ENCODE measurements at places on chromosomes 13 and 19. TPM values are rescaled to one million over a fixed set of nuclear protein-coding genes. Genes with fewer than 3 reads are reported as not detected.
A peak's percentile ranks its signal among the peaks of the same experiment; 100 is the strongest.

- DNase-seq = no peak
These were observed 233.8 kb upstream of the PRR20A start for GRCh38 chr13:56906909-56907308.

DNA sequence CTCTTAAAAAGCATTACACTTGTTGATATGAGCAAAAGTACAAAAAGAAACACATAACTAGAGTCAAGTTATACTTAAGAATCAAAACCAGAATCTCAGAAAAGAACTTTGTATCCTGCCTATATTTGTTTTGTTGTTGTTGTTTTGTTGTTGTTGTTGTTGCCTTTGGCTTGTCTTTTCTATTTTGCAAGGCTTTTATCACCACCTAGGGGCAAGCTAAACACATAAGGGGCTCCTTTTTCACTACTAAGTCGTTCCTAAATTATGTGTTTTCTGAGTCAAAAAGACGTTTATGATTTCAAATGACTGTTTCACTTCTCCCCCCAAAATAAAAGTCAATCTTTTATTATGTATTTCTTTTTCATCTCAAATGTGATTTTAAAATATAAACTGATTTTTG is 250.2 kb downstream of the RBM26 start:
- DNase-seq = no peak

- no peak for DNase-seq
These were observed 353.4 kb downstream of the OLFM4 start for GRCh38 chr13:53382008-53382407.

DNA sequence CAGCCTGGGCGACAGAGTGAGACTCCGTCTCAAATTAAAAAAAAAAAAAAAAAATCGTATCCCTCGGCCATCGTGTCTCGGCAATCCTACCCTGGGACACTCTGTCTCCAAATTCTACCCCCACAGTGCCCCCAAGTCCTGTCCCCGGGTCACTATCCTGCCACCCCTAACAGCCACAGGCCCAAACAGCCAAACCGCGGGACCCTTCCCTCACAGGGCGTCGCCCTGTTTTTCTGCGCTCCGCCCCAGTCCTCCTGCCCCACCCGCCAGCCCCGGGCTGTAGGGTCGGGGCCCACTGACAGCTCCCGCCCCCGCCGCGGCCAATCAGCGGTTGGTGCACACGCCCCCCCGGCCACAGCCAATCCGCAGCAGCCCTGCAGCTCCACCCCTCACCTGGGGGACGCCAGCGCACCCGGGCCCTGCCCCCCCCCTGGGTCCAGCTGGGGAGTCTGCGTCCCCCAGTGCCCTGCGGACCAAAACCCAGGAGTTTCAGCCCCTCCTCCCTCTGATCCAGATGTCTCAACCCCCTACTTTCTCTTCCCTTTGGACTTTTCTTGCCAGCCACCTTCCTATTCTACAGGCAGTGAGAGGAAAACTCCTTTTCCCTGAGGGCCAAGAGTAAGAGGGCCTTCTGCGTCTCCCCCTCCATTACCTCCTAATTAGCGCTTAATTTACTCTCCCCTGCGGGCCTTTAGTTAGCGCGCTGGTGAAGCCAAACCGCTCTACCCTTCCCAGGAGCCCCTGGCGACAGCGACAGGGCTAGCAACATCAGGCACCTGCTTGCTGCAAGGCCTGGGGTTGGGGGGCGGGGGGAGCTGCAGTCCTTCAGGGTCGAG is 1.5 kb upstream of the BCAT2 start:
- DNase-seq = no peak

- DNase-seq = no peak
These were observed 8.1 kb downstream of the VSTM2B start for GRCh38 chr19:29533578-29534544.

GRCh38 chr19:47697863-47698609 is 15.2 kb upstream of the EHD2 start:
- DNase-seq = peak; percentile 88

- no peak for DNase-seq
These were observed 19.2 kb downstream of the ATCAY start for GRCh38 chr19:3899531-3900294.

DNA sequence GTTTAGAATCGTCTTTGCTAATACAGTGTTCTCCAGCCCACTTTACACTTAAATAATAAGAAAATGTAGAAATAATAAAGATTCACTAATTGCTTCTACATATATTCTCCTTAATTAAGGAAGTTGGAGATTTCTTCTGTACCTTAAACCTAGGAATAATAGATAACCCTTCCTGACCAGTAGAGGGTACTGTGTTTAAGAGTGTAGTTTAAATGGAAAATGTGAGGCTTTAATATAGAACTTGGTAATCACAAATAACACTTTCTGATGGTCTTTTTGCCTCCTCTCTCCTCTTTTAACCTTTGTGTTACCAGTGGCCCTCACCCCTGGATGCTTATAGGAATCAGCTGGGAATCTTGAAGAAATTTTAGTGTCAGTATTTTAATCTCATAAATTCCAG is 20.7 kb downstream of the POMP start:
- no peak for DNase-seq

GRCh38 chr13:71864094-71864985 is 2.7 kb downstream of the DACH1 start:
- DNase-seq = no peak

GRCh38 chr13:30796132-30796572 is 60.8 kb downstream of the ALOX5AP start:
- peak; percentile 93 for DNase-seq

- DNase-seq = no peak
These were observed 389.2 kb downstream of the ITGBL1 start for GRCh38 chr13:101841698-101842097.

- DNase-seq = no peak
These were observed 29.5 kb downstream of the TMEM255B start for GRCh38 chr13:113788413-113789135.

DNA sequence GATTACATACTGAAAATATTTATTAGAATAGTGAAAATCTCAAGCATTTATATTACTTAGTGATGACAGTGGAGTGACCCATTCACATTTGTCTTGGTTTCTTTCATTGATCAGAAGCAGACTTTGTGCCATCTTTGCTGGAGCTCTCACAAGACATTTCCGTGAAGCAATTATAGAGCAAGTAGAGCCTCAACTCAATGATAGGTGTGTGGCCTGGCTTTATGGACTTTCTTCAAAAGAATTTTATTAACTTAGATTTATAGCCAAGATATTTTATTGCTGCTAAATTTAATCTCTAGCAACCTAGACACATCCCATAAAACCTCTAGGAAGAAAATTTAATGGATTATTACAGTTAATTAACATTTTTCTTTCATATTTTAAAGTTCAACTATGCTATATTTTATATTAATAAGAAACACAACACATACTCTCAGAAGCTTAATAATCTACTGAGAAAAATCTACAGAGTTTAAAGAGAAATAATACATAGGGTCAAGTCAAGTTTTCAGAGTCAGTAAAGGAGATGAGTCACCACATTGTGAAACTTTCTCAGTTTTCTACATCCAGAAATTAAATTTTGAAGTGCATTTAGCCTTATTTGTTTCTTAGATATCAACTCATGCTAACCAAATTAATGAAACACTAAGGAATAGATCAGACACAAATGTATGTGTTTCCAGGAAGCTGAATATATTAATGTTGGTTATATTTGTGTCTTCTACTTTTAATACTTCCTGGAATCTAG is 160.5 kb downstream of the LACC1 start:
- no peak for DNase-seq

GRCh38 chr19:1826557-1827521 is 14.8 kb upstream of the ATP8B3 start:
- DNase-seq = no peak

- no peak for DNase-seq
These were observed 116.7 kb downstream of the FREM2 start for GRCh38 chr13:38803531-38803930.

DNA sequence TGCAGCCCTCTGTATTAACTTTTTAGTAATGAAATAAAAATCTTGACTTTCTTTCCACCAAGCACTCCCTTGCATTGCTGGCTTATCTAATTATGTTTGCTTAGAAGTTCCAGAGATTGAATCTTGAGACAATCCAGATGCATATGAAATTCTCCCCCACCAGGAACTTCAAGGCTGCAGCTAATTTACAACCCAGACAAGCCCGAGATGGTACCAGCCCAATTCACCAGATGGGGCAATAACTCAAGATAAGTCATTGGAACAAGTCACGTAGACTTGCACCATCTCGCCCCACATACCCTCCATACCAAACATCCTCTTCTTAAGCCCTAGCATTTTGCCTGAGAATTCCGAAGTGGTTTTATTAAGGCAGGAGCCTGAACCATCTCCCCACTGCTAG is 29.0 kb downstream of the UTP14C start:
- DNase-seq = no peak

- DNase-seq = no peak
These were observed 25.7 kb upstream of the IGFL4 start for GRCh38 chr19:46066471-46066870.

GRCh38 chr13:91557328-91558090 is 159.1 kb downstream of the GPC5 start:
- DNase-seq = peak; percentile 3

DNA sequence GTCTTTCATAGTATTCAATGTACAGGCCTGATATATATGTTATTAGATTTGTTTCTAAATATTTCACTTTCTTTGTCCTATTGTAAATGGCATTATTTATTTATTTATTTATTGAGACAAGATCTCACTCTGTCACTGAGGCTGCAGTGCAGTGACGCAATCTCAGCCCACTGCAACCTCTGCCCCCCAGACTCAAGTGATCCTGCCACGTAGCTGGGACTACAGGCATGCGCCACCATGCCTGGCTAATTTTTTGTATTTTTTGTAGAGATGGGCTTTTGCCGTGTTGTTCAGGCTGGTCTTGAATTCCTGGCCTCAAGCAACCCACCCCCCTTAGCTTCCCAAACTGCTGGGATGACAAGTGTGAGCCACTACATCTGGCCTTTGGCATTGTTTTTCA is 5.4 kb upstream of the GAS6 start:
- DNase-seq = no peak

DNA sequence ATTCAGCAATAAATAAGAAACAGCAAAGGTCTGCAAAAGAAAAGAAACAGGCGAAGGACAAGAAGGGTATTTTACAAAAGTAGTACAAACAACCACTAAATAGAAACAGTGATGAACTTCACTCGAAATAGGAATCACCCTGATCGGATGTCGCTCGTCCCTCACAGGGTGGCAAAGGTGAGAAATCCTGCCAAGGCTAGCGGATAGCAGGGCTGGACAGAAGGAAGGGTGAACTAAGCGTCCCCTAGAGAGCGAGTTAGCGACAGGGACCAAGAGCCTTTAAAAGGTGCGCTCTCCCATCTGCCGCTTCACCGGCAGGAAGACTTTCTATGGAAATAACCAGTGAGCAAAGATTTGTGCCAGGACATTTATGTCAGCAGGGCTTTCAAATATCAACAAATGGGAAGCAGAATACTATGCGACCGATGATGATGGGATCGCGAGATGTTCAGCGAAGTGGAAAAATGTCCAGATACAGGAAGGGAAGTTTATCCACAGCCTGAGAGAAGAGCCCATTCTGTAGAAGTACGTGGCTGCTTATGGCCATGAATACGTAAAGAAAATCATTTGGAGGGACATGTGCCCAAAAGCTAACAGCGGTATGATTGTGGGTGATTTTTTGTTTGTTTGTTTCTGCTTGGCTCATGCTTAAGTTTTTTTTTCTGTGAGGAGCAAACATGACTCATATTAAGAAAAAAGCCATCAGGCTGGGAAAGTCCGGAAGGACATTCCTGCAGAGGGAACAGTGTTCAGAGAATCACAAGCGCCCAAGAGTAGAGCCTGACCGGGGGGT is 18.9 kb downstream of the ELAVL1 start:
- peak; percentile 55 for DNase-seq

DNA sequence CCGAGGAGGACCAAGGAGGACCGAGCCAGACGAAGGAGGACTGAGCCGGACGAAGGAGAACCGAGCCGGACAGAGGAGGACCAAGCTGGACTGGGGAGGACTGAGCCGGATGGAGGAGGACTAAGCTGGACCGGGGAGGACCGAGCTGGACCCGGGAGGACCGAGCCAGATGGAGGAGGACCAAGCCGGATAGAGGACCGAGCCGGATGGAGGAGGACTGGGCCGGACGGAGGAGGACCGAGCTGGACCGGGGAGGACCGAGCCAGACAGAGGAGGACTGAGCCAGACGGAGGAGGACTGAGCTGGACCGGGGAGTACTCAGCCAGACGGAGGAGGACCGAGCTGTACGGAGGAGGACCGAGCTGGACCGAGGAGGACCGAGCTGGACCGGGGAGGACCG is 3.2 kb downstream of the PIP5K1C start:
- no peak for DNase-seq

GRCh38 chr13:78686461-78686860 is 27.5 kb upstream of the OBI1 start:
- DNase-seq = no peak

DNA sequence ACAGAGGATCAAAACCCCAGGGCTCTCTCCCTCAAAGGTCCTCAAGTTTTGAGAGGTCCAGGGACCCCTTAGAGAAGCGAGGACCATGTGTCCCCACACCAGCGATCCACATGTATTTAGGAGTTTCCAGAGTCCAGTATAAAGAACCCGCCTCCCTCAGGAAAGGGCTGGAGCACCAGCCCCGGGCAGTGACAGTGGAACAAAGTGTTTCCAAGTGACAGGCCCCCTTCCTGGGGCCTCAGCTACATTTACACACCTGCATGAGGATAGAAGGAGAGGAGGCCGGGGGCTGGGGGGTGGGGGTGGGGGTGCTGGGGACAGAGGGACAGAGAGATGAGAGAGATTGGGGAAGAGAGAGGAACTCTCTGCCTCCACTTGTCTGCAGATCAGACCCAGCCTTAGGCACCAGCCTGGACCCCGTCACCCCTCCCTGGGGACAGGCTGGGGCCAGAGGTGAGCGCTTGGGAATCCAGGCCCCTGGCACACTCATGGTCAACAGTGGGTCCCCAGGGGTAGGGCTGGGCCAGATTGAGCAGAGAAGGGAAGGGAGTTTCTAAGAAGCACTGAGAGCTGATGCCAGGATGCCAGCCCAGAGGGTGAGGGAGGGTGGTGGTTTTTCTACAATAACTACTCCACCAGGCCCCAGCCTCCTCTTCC is 802 bp downstream of the BCAM start:
- no peak for DNase-seq

DNA sequence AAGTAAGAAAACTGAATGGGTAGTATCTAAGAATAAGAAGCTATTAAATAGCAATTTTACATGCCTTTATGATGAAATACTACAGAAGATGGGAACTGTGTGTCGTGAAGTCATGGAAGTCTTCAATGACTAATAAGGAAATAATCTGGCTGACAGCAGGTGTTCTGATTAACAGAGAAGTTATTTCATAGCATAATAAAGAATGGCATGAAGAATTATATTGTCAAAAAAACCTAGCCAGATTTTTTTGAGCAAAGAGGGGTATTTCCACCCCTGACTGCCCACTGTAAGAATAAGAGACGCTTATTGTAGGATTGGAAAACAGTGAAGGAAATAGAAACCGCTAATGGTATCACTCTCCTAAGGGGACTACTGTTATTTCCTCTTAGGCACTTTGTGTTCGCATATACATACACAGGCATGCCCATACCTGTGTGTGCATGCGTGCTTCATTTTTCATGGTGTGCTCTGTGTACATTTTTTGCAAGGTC is 318.8 kb downstream of the SHISA2 start:
- peak; percentile 89 for DNase-seq

Gene RFXAP
- 2.3 TPM for total RNA-seq

Gene PRR19
- total RNA-seq = 2.8 TPM

Gene LGI4
- not detected for total RNA-seq

Gene SIGLEC8
- not detected for total RNA-seq

Gene CUL4A
- 159 TPM for total RNA-seq

Gene PLIN5
- total RNA-seq = not detected

Gene PLEKHF1
- 16.1 TPM for total RNA-seq

Gene KLK14
- not detected for total RNA-seq

Gene FCAR
- not detected for total RNA-seq

Gene PRSS57
- total RNA-seq = not detected
